ENCODE measurements at places on chromosomes 7 and 10.
A peak's percentile ranks its signal among the peaks of the same experiment; 100 is the strongest.

- peak; percentile 32 for DNase-seq
Measured at GRCh38 chr7:121003986-121004685, 15.6 kb downstream of the CPED1 start.

DNA sequence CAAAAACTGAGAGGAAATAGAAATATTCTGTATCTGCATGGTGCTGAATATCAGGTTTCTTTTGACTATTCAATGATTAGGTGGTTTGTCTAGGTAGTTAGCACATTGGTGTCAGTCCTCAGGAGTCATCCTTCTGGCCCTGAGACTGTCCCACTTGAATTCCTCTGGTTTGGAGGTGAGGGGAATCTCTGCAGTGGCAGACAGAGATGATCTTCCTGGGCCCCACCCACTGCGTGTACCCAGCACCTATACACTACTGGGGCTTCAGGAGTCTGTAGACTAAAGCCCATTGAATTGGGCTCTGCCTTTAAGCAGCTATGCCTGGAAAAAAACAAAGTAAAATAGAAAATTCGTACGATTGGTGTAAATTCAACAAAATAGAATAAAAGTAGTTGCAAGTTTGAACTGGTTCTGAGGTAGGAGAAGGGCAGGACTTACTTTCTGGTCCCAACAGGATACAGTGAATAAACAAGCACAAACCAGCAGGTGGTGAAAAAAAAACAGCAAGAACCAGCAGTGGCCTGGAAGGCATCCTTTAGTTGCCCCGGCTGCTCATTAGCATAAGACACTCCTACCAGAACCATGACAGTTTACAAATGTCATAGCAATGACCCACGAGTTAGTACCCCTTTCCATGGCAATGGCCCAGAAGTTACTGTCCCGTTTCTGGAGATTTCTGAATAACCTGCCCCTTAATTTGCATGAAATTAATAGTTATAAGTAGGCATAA lies 1.7 kb downstream of the LIPM start:
- no peak for DNase-seq

DNA sequence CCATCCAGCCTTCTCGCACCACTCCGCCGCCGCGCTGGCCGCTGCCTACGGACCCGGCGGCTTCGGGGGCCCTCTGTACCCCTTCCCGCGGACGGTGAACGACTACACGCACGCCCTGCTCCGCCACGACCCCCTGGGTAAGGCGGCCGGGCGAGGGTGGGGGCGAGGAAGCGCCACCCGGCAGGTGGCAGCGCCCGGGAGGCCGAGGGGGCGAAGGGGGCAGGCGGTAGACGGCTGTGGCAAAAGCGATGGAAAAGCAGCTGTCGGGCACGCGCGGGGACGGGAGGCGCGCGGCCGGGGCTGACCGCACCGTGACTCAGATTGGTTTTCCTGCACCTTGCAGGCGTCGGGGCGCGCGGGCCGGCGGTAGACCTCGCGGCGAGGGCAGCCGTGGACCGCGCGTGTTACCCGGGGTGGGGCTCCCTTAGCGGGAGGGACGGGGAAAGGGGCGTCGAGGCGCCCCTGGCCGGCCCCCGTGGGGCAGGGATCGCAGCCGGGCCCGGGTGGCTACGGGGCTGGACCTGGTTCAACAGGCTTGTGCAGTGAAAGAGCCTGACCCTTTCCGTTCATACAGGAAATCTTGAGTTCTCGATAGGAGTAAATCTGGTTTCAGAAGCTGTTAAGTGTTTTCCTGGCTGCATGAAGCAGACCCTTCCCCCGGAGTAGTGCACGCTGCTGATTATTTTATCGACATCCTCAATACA lies 608 bp downstream of the HHEX start:
- DNase-seq: peak; percentile 68

GRCh38 chr10:126013489-126014281 lies 117.3 kb downstream of the FANK1 start:
- DNase-seq: no peak

DNA sequence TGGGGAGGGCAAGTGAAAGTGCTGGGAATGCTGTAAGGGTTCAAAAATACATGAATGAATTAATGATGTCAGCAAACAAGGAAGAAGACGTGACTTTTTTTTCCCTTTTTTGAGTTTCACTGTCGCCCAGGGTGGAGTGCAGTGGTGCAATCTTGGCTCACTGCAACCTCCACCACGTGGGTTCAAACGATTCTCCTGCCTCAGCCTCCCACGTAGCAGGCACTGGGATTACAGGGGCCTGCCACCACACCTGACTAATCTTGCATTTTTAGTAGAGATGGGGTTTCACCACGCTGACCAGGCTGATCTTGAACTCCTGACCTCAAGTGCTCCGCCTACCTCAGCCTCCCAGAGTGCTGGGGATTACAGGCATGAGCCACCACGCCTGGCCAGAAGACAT lies 30.0 kb downstream of the DENND10 start:
- no peak for DNase-seq

GRCh38 chr7:460374-461116 lies 59.1 kb downstream of the PDGFA start:
- no peak for DNase-seq

DNA sequence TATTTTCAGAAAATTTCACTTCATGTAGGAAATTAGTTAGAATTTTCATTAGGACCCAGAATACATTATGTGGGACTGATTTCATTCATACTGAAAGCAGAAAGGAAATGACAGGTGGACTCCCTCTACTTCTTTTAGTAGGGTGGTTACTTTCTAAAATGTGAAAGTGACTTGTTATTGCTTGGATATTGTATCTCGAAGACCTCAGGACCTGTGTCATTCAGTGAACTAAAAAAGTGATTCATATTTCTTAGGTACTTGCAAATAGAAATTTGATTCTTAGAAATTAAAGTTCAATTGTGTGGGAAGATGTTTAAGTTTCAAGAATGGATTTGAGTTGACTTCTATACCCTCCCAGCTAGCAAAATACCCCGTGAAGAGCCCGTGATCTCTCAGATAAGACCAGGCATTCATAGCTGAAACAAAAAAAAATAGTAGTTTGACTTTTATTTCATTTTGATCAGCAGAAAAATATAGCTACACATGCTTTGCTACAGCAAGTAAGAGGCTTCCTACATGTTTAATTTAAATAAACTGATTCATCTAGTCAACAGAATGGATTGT lies 1037.1 kb downstream of the GATA3 start:
- DNase-seq: no peak

Data from heart right ventricle (tissue), 16 donors.